ENCODE measurements at places on chromosomes 11 and 22. TPM values are rescaled to one million over a fixed set of nuclear protein-coding genes. Genes with fewer than 3 reads are reported as not detected.

DNA sequence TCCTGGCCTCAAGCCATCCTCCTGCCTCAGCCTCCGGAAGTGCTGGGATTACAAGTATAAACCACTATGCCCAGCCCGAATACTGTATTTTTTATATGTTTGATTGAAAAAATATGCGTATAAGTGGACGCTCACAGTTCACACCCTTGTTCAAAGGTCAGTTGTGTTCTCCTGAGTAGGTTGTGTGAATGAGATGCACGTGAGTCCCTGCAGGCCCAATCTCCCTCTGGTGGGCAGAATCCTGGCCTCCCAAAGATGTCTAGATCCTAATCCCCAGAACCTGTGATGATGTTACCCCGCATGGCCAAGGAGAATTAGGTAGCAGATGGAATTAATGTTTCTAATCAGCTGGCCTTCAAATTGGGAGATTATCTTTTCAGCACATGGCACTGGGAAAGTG, 41.9 kb downstream of the CTTN start:
- no peak for DNase-seq

- no peak for DNase-seq
Observed at GRCh38 chr11:10771457-10771856, 20.4 kb downstream of the CTR9 start.

ZNF280B gene
- 0.68 TPM for total RNA-seq

MOV10L1 gene
- total RNA-seq, result 19.4 TPM

SLC22A6 gene
- total RNA-seq, result not detected

OR56B1 gene
- not detected for total RNA-seq

All from dermis blood vessel endothelial cell (primary cell).